ENCODE measurements at places on chromosomes 2 and 18.

- H3K27ac ChIP-seq = no peak overlapping the region
- H3K4me3 ChIP-seq = no peak overlapping the region
- no peaks in the 10 kb centered on the region for H3K36me3 ChIP-seq
- no peaks in the 10 kb centered on the region for H3K4me1 ChIP-seq
- H3K27me3 ChIP-seq = peaks cover 23% of the 10 kb centered on the region
- DNase-seq = no peak
Measured at GRCh38 chr2:46811379-46812310, 104.0 kb downstream of the MCFD2 start.

- H3K36me3 ChIP-seq = no peaks in the 10 kb centered on the region
- H3K4me3 ChIP-seq = no peak overlapping the region
- H3K27me3 ChIP-seq = no peaks in the 10 kb centered on the region
- no peak for DNase-seq
- no peak overlapping the region for H3K27ac ChIP-seq
Measured at GRCh38 chr2:211867845-211868451, 670.7 kb downstream of the ERBB4 start.

GRCh38 chr2:232229911-232230310 is 148.6 kb upstream of the ALPP start:
- H3K36me3 ChIP-seq = no peaks in the 10 kb centered on the region
- peaks cover 20% of the 10 kb centered on the region for H3K4me1 ChIP-seq
- no peak overlapping the region for H3K27ac ChIP-seq
- H3K27me3 ChIP-seq = no peaks in the 10 kb centered on the region

DNA sequence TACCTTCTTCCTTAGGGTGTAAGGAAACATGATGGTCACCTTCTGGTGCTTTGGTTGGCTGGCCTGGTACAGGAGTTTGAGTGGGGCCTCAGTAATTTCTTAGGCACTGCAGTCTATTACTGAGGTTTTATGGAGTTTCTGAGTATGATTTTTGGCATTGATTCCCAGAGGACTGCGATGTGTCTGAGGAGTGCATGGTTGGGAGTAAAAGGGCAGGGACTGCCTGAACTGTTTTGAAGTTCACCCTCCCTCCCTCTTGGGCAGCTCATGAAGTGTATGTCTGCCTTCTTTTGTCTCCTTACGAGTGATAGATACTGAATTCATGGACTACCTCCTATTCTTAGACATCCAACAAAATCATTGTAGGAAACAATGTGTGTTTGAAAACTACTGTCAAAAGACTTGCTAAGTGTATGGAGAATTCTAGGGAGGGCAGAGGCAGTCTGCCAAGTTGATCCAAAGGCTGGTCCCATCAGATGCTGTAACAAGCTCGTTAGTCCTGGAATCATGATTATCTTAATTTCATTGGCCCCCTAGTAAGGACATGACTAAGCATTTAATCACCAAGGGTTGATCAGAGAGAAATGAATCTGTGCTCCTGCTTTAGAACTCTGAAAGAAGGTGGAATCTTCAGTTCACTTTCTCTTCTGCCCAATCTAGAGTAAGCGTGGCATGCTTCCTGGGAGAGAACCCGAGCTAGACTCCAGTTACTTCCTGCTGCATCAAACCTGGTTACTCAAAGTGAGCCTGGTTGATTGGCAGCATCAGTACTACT is 26.5 kb downstream of the LYPD6B start:
- no peaks in the 10 kb centered on the region for H3K36me3 ChIP-seq
- no peak for DNase-seq
- peaks cover 3% of the 10 kb centered on the region for H3K27me3 ChIP-seq
- no peak overlapping the region for H3K4me3 ChIP-seq
- H3K4me1 ChIP-seq = peaks cover 13% of the 10 kb centered on the region

- no peak overlapping the region for H3K27ac ChIP-seq
- H3K4me1 ChIP-seq = peaks cover 7% of the 10 kb centered on the region
- peaks cover 12% of the 10 kb centered on the region for H3K27me3 ChIP-seq
Measured at GRCh38 chr2:33219850-33220275, 256.6 kb upstream of the RASGRP3 start.

DNA sequence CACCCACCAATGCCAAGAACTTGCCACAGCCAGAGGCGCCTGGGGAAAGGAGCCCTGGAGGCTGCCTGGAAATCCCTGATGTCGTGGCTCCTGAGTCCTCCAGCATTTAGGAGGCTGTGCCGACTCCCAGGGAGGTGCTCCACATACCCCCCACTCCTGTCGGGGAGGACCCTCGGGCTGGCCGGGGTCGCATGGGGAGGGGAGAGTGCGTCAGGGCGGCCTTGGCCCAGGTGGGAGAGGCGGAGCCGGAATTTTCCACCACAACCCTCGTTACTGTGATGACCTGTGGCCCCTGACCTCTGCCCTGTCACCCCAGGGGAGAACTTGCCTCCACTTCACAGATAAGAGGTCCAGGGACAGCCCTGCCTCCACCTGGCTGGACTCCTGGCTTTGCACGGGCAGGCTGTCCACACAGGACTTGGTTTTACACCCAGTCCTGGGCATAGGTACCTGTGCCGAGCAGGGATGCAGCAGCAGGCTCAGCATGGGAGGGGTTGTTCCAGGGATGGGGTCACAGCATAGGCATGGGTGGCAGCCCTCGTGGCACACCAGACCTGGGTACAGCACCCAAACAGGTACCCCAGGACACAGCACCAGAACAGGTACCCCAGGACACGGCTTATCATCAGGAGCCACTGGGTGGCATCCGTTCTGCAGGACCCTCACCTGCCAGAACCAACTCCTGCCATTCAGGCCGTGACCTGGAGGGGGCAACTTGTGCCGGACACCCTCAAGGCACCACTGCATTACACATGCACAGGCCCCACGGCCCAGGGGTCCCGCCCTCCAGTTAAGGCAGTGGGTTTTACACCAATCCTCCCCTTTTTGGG is 12.3 kb upstream of the AGXT start:
- H3K4me1 ChIP-seq = no peaks in the 10 kb centered on the region
- no peak overlapping the region for H3K27ac ChIP-seq
- peaks cover 3% of the 10 kb centered on the region for H3K27me3 ChIP-seq

GRCh38 chr2:113274432-113274831 is 4.3 kb downstream of the PAX8 start:
- no peak for DNase-seq
- H3K27me3 ChIP-seq = peaks cover 55% of the 10 kb centered on the region
- no peak overlapping the region for H3K4me3 ChIP-seq

GRCh38 chr2:150689590-150689989 is 202.1 kb upstream of the RND3 start:
- H3K36me3 ChIP-seq = no peaks in the 10 kb centered on the region
- H3K27me3 ChIP-seq = no peaks in the 10 kb centered on the region
- H3K4me1 ChIP-seq = no peaks in the 10 kb centered on the region
- H3K27ac ChIP-seq = no peak overlapping the region
- no peak overlapping the region for H3K4me3 ChIP-seq

DNA sequence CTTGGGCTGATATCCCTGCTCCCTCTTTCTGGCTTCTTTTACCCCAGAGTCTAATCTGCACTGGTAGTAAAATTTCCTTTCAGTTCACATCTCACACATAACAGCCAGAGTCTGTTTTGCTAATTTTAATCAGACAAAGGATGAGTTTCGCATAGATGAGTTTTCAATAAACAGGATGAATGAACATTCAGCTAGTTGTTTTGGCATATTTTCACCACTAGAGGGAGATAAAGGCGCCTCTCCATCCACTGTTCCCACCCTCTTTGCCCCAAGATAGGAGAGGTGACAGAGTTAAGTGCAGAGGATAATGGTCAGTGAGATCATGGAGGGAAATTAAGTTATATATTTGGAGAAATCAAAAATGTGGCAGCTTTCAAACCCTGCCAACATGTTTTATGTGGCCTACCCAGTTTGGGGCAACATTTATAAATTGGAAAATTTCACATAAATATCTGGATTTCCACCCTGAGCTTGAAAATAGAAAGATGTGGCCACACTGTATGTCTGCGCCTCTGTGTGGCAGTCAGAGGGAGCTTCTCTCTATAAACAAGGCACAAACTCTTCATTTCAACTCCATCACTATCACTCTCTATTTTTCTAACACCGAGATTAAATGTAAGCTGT is 48.5 kb upstream of the DTNA start:
- H3K36me3 ChIP-seq = no peaks in the 10 kb centered on the region
- no peak overlapping the region for H3K4me3 ChIP-seq
- no peaks in the 10 kb centered on the region for H3K4me1 ChIP-seq

GRCh38 chr2:164881524-164881923 is 39.9 kb upstream of the COBLL1 start:
- no peaks in the 10 kb centered on the region for H3K36me3 ChIP-seq
- H3K4me1 ChIP-seq = no peaks in the 10 kb centered on the region
- no peak overlapping the region for H3K4me3 ChIP-seq

GRCh38 chr2:150750720-150751119 is 263.3 kb upstream of the RND3 start:
- no peaks in the 10 kb centered on the region for H3K4me1 ChIP-seq
- no peaks in the 10 kb centered on the region for H3K36me3 ChIP-seq
- no peaks in the 10 kb centered on the region for H3K27me3 ChIP-seq
- DNase-seq = no peak
- no peak overlapping the region for H3K27ac ChIP-seq

GRCh38 chr2:98175811-98176210 is 88.8 kb downstream of the VWA3B start:
- peak; percentile 45 for DNase-seq
- no peak overlapping the region for H3K4me3 ChIP-seq
- H3K36me3 ChIP-seq = no peaks in the 10 kb centered on the region
- H3K27me3 ChIP-seq = peaks cover 46% of the 10 kb centered on the region
- no peak overlapping the region for H3K27ac ChIP-seq

GRCh38 chr18:51522338-51522737 is 324.9 kb upstream of the MEX3C start:
- no peaks in the 10 kb centered on the region for H3K36me3 ChIP-seq
- no peak overlapping the region for H3K27ac ChIP-seq
- no peak for DNase-seq
- no peaks in the 10 kb centered on the region for H3K4me1 ChIP-seq

GRCh38 chr18:9796935-9797549 is 88.7 kb upstream of the TXNDC2 start:
- H3K36me3 ChIP-seq = no peaks in the 10 kb centered on the region
- H3K4me3 ChIP-seq = no peak overlapping the region
- no peak overlapping the region for H3K27ac ChIP-seq
- DNase-seq = no peak
- H3K27me3 ChIP-seq = peaks cover 13% of the 10 kb centered on the region

GRCh38 chr2:42957861-42958301 is 165.5 kb upstream of the HAAO start:
- peaks cover 7% of the 10 kb centered on the region for H3K4me1 ChIP-seq
- H3K4me3 ChIP-seq = no peak overlapping the region
- no peak overlapping the region for H3K27ac ChIP-seq
- peaks cover 4% of the 10 kb centered on the region for H3K27me3 ChIP-seq

DNA sequence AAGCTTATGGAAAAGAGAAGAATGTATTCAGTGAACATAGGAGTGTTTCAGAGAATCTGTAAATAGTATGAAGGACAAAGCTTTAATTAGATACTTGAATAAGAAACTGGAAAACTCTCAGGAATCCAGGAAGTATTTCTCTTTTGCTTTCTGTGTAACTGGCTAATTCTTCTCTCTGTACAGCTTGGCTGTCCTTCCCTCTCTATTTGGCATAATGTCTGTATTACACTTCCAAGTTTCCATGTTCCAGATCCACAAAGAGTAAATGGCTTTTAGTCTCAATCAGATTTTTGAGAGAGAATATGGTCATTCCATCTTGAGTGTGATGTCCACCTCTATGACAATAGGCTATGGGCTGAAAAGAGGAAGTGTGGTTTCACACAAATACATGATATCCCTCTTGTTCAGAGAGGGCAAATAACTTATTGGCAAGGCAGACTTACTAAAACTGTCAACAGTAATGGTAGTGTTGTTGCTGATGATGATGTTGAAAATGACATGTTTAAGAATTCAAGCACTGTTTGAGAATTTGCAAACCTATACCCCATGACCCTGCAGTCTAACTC is 129.2 kb upstream of the ERBB4 start:
- no peak overlapping the region for H3K27ac ChIP-seq
- H3K4me1 ChIP-seq = no peaks in the 10 kb centered on the region
- H3K27me3 ChIP-seq = no peaks in the 10 kb centered on the region
- no peak for DNase-seq

- H3K27ac ChIP-seq = no peak overlapping the region
- no peak overlapping the region for H3K4me3 ChIP-seq
- no peaks in the 10 kb centered on the region for H3K36me3 ChIP-seq
Measured at GRCh38 chr18:62372156-62372555, 47.0 kb downstream of the TNFRSF11A start.

GRCh38 chr2:143284087-143284675 is 155.0 kb downstream of the ARHGAP15 start:
- H3K36me3 ChIP-seq = peaks cover 12% of the 10 kb centered on the region
- H3K27ac ChIP-seq = peak overlapping the region; percentile 3
- H3K4me3 ChIP-seq = no peak overlapping the region
- H3K27me3 ChIP-seq = no peaks in the 10 kb centered on the region
- DNase-seq = peak; percentile 42
- H3K4me1 ChIP-seq = peaks cover 27% of the 10 kb centered on the region

- H3K27ac ChIP-seq = no peak overlapping the region
- DNase-seq = no peak
- no peaks in the 10 kb centered on the region for H3K36me3 ChIP-seq
- no peak overlapping the region for H3K4me3 ChIP-seq
- H3K4me1 ChIP-seq = peaks cover 7% of the 10 kb centered on the region
Measured at GRCh38 chr2:128531856-128532255, 213.2 kb upstream of the HS6ST1 start.

DNA sequence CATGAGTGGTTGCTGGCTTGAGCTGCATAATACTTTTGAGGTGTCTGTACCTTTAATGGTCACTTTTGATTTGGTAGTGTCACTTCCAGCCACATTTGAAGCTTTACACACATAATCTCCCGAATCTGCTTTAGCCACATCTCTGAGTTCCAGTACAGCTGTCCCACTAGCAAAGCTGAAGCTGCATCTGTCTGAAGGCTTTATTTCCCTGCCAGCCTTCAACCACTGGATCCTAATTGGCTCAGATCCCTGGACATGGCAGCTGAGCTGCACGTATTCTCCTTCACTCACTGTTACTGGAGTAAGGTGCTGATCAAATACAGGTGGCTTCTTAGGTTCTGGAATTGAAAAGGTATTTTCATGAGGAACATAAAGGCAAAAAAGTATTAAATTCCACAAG is 99.7 kb downstream of the TTN start:
- no peak overlapping the region for H3K27ac ChIP-seq
- no peak overlapping the region for H3K4me3 ChIP-seq
- peaks cover 2% of the 10 kb centered on the region for H3K36me3 ChIP-seq

DNA sequence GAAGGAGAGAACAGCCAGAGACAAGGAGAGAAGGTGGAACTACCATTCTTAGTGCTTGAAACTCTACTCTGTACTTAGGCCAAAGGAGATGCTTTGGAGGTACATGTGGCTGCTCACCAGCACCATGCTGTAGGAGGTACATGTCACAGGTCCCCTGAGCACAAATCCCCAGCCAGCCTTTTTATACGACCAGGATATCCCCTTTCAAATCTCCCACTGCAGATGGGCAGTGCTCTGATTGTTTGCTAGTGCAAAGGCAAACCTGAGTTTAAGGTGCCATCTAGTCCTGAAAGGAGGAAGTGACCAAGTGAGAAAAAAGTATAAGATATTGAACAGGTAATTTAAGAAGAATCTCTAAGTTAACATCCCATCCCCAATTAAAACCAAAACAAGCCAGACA is 17.1 kb upstream of the TTC21B start:
- no peak for DNase-seq
- H3K36me3 ChIP-seq = no peaks in the 10 kb centered on the region
- H3K27me3 ChIP-seq = peaks cover 16% of the 10 kb centered on the region

GRCh38 chr2:235460548-235461047 is 33.2 kb upstream of the AGAP1 start:
- no peak overlapping the region for H3K27ac ChIP-seq
- no peaks in the 10 kb centered on the region for H3K4me1 ChIP-seq
- DNase-seq = no peak
- H3K4me3 ChIP-seq = no peak overlapping the region
- peaks cover 33% of the 10 kb centered on the region for H3K27me3 ChIP-seq

GRCh38 chr2:121356058-121356640 is 71.1 kb upstream of the TFCP2L1 start:
- peaks cover 25% of the 10 kb centered on the region for H3K36me3 ChIP-seq
- H3K27ac ChIP-seq = no peak overlapping the region
- H3K4me1 ChIP-seq = peaks cover 9% of the 10 kb centered on the region
- DNase-seq = peak; percentile 47
- H3K4me3 ChIP-seq = no peak overlapping the region
- no peaks in the 10 kb centered on the region for H3K27me3 ChIP-seq

Measured in activated CD4-positive, alpha-beta T cell treated with anti-CD3 and anti-CD28 coated beads for 36 hours (primary cell).